ENCODE measurements at places on chromosomes 13 and 19.
A peak's percentile ranks its signal among the peaks of the same experiment; 100 is the strongest.

GRCh38 chr13:77918391-77919245 is at the start of gene EDNRB:
EDNRB (minus strand) TSS chr13:77918831; CDS start chr13:77918573, 258 bp downstream.
- peak; percentile 21 for DNase-seq
- H3K4me1 ChIP-seq, result peaks cover 21% of the 10 kb centered on the region
- peak within 1 kb of the TSS; percentile 81 for H3K27ac ChIP-seq
- H3K36me3 ChIP-seq, result peaks cover 9% of the 10 kb centered on the region
- no peaks in the 10 kb centered on the region for H3K27me3 ChIP-seq

- H3K36me3 ChIP-seq, result no peaks in the 10 kb centered on the region
- no peak overlapping the region for H3K4me3 ChIP-seq
- DNase-seq, result no peak
- H3K27me3 ChIP-seq, result no peaks in the 10 kb centered on the region
- H3K27ac ChIP-seq, result no peak overlapping the region
These were observed 4.7 kb upstream of the F10 start for GRCh38 chr13:113117911-113118260.

- peaks cover 5% of the 10 kb centered on the region for H3K36me3 ChIP-seq
- no peaks in the 10 kb centered on the region for H3K27me3 ChIP-seq
- DNase-seq, result no peak
- no peak overlapping the region for H3K27ac ChIP-seq
- no peak overlapping the region for H3K4me3 ChIP-seq
These were observed 80.0 kb downstream of the WDFY2 start for GRCh38 chr13:51663973-51664957.

DNA sequence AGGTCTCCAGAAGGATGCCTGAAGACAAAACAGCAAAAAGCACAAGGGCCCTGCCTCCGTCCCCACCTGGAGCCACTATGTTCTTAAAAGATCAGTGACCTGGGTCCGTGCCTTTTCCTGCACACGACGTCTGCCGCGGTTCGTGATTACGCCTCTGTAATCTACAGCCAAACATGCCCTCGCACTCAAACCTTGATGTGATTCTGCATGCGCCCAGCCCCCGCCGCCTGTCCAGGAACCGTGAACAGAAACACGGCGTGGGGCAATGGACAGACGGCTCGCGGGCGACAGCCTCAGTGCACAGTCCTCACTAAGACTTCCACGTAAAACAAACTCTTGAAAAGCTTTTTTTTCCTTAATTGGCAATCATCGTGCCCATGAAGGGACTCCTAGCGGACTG is 15.5 kb downstream of the C13orf46 start:
- H3K27me3 ChIP-seq, result no peaks in the 10 kb centered on the region
- no peaks in the 10 kb centered on the region for H3K36me3 ChIP-seq
- no peaks in the 10 kb centered on the region for H3K4me1 ChIP-seq
- H3K27ac ChIP-seq, result no peak overlapping the region

DNA sequence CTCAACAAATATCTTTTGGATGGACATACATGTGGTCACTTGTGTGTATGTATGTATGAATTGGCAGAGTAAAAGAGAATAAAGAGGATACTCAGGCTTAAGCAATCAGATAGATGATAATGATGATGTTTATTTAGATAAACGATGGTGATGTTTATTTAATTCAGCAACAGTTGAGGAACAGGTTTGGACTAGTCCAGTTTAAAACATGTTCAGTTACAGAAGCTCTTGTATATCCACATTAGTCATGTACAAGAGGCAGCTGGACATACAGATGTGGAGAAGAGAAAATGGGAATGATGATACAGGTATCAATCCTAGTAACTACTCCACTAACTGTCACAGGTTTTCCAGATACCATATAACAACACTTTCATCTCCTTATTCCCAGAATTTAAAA is 232.1 kb downstream of the DIAPH3 start:
- H3K27me3 ChIP-seq, result no peaks in the 10 kb centered on the region
- no peak overlapping the region for H3K4me3 ChIP-seq
- no peak for DNase-seq
- no peaks in the 10 kb centered on the region for H3K36me3 ChIP-seq

DNA sequence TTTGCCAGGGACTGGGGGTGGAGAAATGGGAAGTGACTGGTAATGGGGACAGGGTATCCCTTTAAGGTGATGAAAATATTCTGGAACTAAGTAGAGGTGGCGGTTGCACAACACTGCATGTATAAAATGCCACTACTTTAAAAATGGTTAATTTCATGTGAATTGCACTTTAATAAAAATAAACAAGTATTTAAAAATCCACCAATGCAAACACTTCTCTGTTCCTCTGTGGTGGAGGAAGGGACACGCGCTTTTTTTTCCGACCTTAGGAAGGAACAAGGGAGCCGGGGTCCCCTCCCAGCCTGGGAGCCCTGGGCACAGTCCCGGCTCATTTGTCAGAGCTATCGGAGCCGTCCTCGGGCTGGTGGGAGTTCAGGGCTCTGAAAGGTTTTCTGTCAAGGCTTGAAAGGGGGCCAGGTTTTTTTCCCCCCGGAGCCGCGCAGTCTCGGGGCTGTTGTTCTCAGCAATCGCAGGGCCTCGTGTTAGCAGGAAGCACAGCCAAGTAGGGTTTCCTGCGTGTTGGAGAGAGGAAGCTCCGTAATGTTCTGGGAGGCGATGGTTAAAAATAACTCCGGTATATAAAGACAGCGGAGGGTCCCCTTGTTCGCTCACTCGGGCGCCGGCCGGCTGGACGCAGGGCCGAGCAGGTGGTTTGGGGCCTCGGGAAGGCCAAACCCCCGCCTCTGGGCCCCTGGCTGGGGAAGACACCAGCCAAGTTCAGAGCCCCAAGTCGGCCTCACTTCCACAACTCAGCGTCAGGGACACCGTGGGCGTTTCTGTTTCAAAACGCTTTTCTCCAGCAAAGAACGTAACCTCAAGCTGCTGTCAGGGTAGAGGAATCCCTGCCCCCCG is 41.2 kb upstream of the KLF2 start:
- H3K27ac ChIP-seq, result no peak overlapping the region
- H3K4me1 ChIP-seq, result no peaks in the 10 kb centered on the region
- H3K36me3 ChIP-seq, result no peaks in the 10 kb centered on the region
- H3K27me3 ChIP-seq, result no peaks in the 10 kb centered on the region

- no peaks in the 10 kb centered on the region for H3K27me3 ChIP-seq
- DNase-seq, result no peak
- no peak overlapping the region for H3K27ac ChIP-seq
- no peaks in the 10 kb centered on the region for H3K36me3 ChIP-seq
- H3K4me3 ChIP-seq, result no peak overlapping the region
- H3K4me1 ChIP-seq, result no peaks in the 10 kb centered on the region
These were observed 70.4 kb upstream of the UQCRFS1 start for GRCh38 chr19:29283366-29283765.

- no peaks in the 10 kb centered on the region for H3K27me3 ChIP-seq
- no peak overlapping the region for H3K4me3 ChIP-seq
- H3K36me3 ChIP-seq, result no peaks in the 10 kb centered on the region
- DNase-seq, result no peak
These were observed 1140.4 kb downstream of the EFNB2 start for GRCh38 chr13:105395041-105395440.

DNA sequence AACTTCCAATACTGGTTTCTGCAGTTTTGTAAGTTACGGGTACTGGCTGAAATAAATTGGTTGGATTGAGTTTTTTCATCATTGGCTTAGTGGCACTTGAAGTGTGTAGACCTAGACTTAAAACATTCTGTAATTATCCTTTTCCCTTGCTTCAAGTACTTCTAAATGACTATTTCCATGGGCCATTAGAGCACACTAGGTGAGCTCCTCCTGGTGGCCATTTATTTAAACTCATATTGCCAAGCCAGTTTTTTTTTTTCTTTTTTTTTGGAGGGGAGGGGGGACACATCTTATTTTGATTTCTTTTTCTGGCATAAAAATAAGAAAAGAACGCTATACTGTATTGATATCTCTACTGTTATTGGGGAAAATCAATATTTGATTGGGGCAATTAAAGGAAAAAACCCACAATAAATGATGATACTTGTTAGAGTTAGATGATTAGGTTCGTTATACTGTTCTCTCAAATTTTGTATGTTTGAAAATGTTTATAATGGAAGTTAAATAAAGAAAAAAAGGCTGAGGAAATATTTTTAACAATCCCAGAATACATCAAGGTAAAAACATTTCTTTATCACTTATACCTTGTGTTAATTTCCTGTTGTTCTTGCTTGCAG is 82.9 kb downstream of the PDS5B start:
- H3K4me1 ChIP-seq, result no peaks in the 10 kb centered on the region
- no peak for DNase-seq
- H3K4me3 ChIP-seq, result no peak overlapping the region
- no peaks in the 10 kb centered on the region for H3K27me3 ChIP-seq

GRCh38 chr13:78597602-78597932 is 5.8 kb downstream of the POU4F1 start:
- H3K27ac ChIP-seq, result no peak overlapping the region
- no peak for DNase-seq
- H3K4me1 ChIP-seq, result peaks cover 8% of the 10 kb centered on the region
- H3K27me3 ChIP-seq, result peaks cover 79% of the 10 kb centered on the region

DNA sequence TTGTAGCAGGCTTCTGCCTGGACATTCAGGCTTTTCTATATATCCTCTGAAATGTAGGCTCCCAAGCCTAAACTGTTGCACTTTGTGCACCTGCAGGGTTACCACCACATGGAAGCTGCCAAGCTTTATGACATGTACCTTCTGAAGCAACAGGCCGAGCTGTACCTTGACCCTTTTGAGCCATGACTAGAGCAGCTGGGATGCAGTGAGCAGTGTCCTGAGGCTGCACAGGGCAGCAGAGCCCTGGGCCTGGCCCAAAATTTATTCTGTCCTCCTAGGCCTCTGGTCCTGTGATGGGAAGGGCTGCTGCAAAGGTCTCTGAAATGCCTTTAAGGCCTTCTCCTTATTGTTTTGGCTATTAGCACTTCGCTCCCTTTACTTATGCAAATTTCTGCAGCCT is 23.5 kb upstream of the CD177 start:
- no peak for DNase-seq
- H3K36me3 ChIP-seq, result no peaks in the 10 kb centered on the region
- H3K27ac ChIP-seq, result no peak overlapping the region
- H3K4me3 ChIP-seq, result no peak overlapping the region
- H3K4me1 ChIP-seq, result no peaks in the 10 kb centered on the region

DNA sequence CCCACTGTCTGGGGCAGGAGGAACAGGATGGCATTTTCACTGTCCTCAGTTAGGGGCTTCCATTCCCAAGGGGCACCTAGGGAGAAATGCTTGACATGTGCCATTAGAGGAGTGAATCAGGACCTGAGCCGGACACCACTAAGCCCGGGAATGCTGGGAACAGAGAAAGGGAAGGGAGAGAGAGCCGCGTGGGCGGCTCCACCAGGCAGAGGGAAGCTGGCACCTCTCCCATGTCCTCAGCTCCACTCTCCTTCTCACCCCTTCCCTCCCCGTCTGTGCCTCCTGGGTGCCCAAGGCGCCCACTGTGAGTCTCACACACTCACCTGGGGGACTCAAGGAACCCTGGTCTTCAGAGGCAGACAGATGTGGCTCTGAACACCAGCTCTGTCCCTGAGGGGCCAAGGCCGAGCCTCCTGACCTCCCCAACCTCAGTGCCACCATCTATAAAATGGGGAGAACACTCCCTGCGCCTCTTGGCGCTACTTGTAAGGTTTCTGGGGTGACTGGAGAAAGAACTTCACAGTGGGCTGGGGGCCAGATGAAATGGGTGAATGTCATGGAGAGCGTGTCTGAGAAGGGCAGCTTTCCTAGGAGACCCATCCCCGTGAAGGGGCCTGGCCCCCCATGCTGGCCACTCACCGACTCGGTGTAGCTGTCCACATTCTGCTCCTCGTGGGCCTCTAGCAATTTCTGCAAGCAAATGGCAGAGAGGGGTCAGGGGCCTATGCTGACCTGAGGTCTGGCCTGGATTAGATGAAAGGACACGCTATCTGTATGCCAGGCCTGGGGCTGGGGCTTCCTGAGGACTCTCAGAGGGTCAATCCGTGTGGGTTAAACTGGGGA is 5.3 kb upstream of the KPTN start:
- no peak for DNase-seq
- H3K4me3 ChIP-seq, result no peak overlapping the region
- peaks cover under 1% of the 10 kb centered on the region for H3K4me1 ChIP-seq
- no peaks in the 10 kb centered on the region for H3K27me3 ChIP-seq
- H3K36me3 ChIP-seq, result peaks cover 68% of the 10 kb centered on the region

DNA sequence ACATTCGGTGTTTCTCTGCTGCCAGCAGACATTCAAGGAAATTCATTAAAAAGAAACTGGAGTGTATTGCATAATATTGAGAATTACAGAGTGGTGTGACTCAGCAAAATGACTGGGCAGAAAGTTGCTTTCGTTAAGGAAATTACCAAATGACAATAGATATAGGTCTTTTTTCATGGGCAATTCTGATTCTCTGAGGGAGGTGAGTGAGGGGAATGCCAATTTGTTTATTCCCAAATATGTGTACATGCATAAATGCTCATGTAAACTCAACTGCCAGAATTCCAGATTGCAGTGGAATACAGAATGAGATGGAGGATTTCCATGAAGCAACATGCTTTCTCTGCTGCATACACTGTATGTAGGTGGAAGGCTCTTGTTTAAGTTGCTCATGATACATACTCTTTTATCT is 1730.1 kb downstream of the SLITRK5 start:
- H3K4me1 ChIP-seq, result no peaks in the 10 kb centered on the region
- H3K36me3 ChIP-seq, result no peaks in the 10 kb centered on the region
- H3K27me3 ChIP-seq, result no peaks in the 10 kb centered on the region
- no peak overlapping the region for H3K4me3 ChIP-seq
- no peak overlapping the region for H3K27ac ChIP-seq

GRCh38 chr19:13164343-13165161 is 14.3 kb downstream of the IER2 start:
- no peaks in the 10 kb centered on the region for H3K27me3 ChIP-seq
- H3K36me3 ChIP-seq, result no peaks in the 10 kb centered on the region
- H3K4me3 ChIP-seq, result peak overlapping the region; percentile 10
- DNase-seq, result peak; percentile 31
- H3K4me1 ChIP-seq, result peaks cover 42% of the 10 kb centered on the region

GRCh38 chr19:36258028-36258875 is 43.3 kb downstream of the ZNF146 start:
- no peaks in the 10 kb centered on the region for H3K27me3 ChIP-seq
- H3K4me1 ChIP-seq, result no peaks in the 10 kb centered on the region
- no peak overlapping the region for H3K4me3 ChIP-seq
- H3K36me3 ChIP-seq, result no peaks in the 10 kb centered on the region
- no peak overlapping the region for H3K27ac ChIP-seq

DNA sequence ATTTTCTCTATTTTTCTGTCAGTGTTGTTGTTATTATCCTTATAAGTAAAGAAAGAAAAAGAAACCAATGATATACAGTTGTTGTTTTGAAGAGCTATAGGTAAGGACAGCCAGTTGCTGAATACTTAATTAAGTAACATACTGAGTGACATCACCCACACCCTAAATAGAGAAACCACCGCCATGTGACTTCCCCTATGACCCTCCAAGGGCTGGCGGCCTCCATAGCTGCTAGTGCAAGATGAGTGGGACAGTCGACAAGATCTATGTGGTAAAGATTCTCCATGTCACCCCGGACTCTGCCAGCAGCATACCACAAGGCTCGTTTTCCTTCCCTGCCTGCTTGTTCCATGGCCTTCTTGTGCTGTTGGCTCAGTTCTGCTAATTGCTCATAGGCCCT is 221.1 kb downstream of the DNAJC15 start:
- no peak overlapping the region for H3K27ac ChIP-seq
- H3K4me1 ChIP-seq, result peaks cover 3% of the 10 kb centered on the region
- no peak overlapping the region for H3K4me3 ChIP-seq
- H3K27me3 ChIP-seq, result no peaks in the 10 kb centered on the region
- no peak for DNase-seq
- no peaks in the 10 kb centered on the region for H3K36me3 ChIP-seq

GRCh38 chr13:83546476-83546875 is 335.8 kb downstream of the SLITRK1 start:
- no peak overlapping the region for H3K27ac ChIP-seq
- no peak overlapping the region for H3K4me3 ChIP-seq
- no peaks in the 10 kb centered on the region for H3K4me1 ChIP-seq
- DNase-seq, result no peak
- no peaks in the 10 kb centered on the region for H3K36me3 ChIP-seq

- H3K4me1 ChIP-seq, result peaks cover 8% of the 10 kb centered on the region
- H3K36me3 ChIP-seq, result peaks cover 4% of the 10 kb centered on the region
- no peaks in the 10 kb centered on the region for H3K27me3 ChIP-seq
- DNase-seq, result no peak
These were observed 3.0 kb downstream of the GTPBP3 start for GRCh38 chr19:17340302-17340870.
